NCI-H1694 (cell line): ENCODE measurements at places on chromosomes 11 and 22.

GRCh38 chr22:19891317-19892256 is 36.9 kb upstream of the GNB1L start:
- DNase-seq = peak; percentile 10

DNA sequence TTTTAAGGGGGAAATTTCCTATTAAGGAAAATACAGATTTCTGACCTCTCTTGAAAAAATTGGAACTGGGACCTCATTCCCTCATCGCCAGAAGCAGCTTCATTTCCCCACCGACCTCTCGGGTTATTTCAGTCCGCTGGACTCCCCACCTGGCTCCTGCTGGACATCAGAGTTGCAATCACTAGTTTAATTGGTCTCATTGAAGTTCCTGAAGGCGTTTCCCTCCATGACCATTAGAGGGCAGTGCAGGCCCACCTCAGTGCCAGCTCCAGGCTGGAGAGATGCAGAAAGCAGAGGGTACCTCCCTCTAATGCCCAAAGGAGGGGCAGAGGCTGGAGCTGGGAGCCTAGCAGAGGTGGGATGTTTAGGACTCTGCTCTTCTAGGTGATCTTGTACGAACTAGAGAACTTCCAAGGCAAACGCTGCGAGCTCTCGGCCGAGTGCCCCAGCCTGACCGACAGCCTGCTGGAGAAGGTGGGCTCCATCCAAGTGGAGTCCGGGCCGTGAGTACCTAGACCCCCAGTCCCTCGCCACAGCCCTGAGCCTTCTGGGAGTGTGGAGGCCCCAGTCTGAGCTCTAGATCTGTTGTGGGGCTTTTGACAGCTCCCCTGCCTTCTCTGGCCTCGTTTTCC is 2.7 kb downstream of the CRYBB3 start:
- DNase-seq = peak; percentile 65

DNA sequence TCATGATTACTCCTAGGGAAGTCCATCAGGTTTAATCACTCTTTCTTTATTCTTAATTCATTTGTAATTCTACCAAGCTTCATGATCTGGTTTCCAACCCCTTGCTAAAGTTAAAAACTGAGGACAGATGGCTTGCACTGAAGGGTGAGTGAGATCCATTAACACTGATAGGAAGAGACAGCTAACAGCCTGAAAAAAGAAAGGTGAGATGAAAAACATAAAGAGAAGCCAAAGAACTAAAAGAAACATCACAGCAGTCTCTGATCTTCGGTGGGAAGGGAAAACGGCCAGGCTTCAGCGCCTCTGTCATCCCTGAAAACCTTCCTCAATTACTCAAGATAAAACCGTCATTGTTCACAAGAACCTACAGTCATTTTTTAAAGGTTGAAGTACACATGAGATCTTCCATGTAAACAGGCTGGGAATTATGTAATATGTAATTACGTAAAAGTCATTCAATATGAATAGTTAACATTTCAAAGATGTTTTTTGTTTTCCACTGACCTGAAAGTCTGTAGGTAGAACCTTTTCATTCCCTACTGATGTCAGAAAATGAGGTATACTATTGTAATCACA is 41.3 kb downstream of the VSIG10L2 start:
- no peak for DNase-seq

- DNase-seq = no peak
Measured at GRCh38 chr11:78214331-78215194, 25.8 kb downstream of the USP35 start.

GRCh38 chr22:50583294-50583861 is 729 bp upstream of the CHKB start:
- no peak for DNase-seq

DNA sequence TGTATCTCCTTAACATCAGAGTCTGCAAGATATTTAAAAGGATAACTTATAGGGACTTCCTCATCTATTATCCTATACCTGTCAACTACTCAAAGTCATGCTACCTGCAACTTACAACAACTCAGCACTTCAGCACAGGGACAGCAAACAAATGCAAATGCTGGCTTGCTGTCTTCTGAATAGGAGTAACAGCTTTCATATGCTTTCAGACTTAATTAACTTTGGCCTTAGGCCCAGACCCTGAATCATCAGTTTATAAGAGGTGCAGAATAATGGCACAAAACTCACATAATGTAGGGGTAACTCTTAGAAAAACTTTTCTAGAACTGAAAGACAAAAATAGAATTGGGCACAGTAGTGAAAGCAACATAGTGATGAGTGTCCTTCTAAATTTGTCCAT is 953.4 kb downstream of the DLG2 start:
- DNase-seq = no peak

DNA sequence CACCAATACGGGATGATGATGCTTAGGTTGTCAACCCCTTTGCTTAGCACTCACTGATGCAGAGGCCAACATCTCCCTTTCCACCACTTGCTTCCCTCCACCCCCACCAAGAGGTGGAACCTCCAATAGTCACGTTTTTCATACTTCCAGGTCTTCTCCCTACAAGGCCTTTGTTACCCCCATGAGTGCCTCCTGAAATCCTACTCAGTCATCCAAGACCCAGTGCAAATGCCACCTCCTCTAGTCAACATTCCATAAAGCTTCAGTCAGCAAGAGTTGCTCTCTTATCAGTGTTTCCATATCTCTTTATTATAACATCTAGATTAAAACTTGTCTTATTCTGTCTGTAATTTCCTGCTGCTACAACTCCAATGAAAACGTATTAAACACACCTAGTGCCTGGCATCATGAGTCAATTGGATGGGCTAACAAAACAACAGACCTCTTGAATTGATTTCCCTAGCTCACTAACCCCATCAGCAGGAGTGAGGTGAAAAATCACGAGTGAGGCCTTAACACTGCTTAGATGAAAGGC is 370.7 kb upstream of the CCDC90B start:
- DNase-seq = no peak
